ENCODE measurements at places on chromosomes 7 and 10.

GRCh38 chr7:28698840-28699239 lies 259.3 kb downstream of the TRIL start:
- no peak for DNase-seq

- no peak for DNase-seq
Observed at GRCh38 chr10:120607016-120607709, 150.1 kb downstream of the PLPP4 start.

GRCh38 chr7:126948664-126949063 lies 304.1 kb downstream of the GRM8 start:
- no peak for DNase-seq

GRCh38 chr10:52805414-52806285 lies 33.1 kb upstream of the MBL2 start:
- no peak for DNase-seq

DNA sequence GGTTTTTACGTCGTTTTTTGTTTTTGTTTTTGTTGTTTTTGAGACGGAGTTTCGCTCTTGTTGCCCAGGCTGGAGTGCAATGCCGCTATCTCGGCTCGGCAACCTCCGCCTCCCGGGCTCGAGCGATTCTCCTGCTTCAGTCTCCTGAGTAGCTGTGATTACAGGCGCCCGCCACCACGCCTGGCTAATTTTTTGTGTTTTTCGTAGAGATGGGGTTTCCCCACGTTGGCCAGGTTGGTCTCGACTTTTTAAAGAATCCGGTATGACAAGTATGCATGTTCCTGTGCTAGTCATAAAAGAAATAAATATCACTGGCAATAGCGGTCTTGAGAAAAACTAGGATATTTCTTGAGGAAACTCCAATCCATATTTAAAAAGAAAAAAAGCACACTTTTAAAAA lies 2.7 kb upstream of the ARL4A start:
- DNase-seq, result no peak

GRCh38 chr7:18777314-18777713 lies 281.8 kb downstream of the HDAC9 start:
- DNase-seq, result no peak

DNA sequence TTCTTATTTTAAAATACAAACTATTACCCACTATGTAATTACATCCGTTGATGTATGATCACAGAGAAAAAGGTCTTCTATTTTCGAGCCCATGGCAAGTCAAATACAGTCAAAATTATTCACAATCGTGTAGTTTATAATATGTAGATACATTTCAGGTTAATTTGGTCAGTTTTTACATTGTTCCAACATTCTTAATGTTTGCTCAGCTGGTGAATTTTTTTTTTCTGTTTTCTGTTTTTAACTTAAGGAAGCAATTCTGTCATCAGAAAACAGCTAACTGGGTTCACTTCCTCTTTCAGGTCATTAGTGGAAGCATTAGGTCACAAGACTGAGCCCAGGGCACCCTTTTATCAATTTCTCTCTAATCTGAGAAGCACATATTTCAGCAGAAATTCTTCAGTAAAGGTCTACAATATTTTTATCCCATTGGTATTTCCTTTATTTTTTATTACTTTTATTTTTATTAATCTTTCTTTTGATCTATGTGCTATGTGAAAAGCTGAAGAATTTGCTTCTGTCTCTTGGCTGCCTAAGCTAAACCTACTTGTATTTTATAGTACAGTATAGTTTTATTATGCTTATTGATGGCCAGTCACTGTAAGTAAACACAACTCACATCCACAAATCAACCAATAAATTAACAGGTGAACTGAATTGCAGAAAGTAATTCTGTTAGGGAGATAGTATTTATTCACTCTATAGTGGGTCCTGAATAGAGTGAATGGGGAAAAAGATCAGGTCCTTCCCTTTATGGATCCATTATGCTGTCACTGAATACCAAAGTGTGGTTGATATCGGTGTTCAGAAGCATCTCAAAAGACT lies 84.6 kb downstream of the ICA1 start:
- DNase-seq, result no peak

- DNase-seq, result peak; percentile 32
Observed at GRCh38 chr10:60032723-60033122, 126.4 kb upstream of the CCDC6 start.

DNA sequence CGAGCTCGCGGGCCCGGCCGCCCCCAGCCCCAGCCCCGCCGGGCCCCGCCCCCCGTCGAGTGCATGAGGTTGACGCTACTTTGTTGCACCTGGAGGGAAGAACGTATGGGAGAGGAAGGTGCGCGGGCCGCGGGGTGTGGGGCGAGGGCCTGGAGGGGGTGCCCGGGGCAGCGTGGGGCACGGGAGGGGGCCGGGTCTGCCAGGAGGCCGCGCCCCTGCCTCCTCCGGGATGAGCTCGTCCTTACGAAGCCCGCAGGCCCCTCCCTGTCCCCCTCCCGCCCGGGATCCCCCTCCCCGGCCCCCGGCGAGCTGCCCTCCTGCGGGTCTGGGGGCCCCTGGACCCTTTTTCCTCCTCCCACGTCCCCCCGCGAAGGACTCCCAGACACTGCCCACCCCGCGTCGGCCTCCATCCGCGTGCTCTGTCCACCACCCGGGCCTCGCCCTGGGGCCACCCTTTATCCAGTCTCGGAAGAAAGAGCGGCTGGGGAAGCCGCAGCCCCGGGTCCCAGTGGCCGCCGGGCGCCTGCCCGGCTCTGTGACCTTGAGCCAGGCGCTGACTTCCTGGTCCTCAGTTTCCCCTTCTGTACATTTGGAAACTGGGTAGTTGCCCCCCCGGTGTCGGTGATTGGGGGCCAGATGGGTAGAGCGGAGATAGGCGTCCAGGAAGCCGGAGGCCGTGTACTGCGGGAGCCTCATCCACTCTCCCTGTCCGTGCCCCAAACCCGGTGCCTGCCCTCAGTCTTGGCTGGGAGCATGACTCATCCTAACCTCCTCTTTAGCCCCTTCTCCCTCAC lies 521 bp downstream of the LIMK1 start:
- DNase-seq, result peak; percentile 50

GRCh38 chr10:69335063-69335587 lies 56.8 kb downstream of the HK1 start:
- DNase-seq, result no peak

DNA sequence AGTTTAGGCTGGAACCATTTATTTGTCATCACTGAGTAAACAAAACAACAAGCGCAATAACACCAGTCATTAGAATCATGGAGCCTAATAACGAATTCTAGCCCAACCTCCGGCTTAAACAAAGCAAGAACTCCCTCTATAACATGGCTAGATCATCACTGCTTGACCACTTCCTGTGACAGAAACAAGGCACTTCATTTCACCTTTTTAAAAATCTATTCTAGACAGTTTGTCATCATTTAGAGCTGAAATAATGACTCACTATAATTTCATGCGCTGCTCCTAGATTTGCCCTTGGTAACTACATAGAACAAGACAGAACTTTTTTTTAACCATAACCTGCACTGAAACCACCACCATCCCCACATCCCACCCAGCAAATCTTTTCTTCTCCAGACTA lies 81.3 kb downstream of the OSBPL3 start:
- DNase-seq, result no peak

DNA sequence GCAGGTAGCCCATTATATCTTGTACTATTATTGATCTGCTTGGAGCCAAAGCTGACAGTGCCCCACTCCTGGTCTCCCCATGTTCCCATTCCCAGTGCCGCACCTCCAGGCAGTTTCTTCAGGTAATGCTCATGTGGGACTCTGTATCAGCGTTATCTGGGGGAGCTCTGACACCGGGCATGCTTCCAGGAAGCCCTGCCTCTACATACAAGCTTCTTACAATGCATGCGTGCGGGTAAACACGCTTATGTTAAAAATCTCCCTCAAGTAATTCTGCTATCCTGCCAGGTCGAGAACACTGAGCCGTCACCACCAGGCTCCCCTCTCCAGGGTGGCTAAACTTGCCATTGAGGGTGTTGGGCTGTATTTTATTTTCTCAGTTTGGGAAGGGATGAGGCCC lies 61.6 kb upstream of the LBX1 start:
- DNase-seq, result no peak

DNA sequence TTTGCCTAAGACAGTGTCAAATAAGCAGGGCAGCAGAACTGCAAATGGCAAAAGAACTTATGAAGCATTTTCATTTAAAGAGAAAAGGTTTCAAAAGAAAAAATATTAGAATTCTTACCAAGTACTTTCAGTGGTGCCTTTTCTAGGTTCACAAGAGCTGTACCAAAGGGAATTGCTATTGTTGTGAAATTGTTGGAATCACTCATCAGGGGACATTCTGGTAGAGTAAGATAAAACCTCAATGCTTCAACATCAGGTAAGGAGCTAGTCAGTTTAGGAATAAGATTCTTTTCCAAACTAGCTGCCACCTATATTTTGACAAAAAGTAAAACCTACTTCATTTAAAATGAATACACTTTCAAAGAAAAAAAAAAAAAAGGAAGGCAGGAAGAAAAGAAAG lies 85.0 kb downstream of the HERC4 start:
- DNase-seq, result no peak

- DNase-seq, result peak; percentile 88
Observed at GRCh38 chr7:141533149-141533949, 17.9 kb upstream of the AGK start.

DNA sequence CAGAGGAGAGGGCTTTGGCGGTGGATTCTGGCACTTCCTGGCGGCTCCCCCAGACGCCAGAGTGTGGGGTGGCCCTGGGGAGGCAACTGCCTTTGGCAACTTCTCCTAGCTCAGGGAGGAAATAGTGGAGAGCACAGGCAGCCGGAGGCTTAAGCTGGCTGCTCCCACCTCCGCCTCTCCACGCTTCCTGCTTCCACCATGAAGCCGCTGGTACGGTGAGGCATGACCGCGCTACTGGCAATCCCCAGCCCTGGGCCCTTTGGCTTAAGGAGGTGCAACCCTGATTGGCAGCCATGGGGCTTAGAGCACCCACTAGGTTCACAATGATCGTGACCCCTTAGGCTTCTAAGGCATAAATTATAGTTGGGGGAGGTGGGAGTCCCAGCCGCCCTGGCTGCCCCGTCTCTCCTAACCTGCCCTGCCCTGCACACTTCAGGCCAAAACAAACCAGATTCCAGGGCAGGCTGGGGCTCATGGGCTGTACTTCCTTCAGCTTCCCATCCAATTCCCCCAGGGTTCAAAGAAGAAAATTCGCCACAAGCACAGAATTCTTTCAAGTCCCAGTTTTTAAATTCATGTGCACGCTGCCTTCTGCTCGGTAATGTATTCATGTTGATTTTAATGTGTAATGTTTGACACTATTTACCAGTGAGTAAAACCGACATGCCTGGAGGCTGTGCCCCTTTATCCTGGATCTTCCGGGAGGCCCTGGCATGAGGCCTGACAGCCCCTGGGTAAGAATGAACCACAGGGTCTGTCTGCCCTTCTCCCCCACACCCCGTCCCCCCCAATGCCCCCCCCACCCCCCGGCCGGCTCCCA lies 90.7 kb upstream of the LRRC4 start:
- DNase-seq, result no peak

GRCh38 chr7:16815001-16815400 lies 10.2 kb upstream of the AGR2 start:
- DNase-seq, result no peak

- DNase-seq, result no peak
Observed at GRCh38 chr7:19522486-19522885, 186.4 kb downstream of the POLR1F start.

- DNase-seq, result no peak
Observed at GRCh38 chr10:80188713-80189112, 16.6 kb downstream of the ANXA11 start.

DNA sequence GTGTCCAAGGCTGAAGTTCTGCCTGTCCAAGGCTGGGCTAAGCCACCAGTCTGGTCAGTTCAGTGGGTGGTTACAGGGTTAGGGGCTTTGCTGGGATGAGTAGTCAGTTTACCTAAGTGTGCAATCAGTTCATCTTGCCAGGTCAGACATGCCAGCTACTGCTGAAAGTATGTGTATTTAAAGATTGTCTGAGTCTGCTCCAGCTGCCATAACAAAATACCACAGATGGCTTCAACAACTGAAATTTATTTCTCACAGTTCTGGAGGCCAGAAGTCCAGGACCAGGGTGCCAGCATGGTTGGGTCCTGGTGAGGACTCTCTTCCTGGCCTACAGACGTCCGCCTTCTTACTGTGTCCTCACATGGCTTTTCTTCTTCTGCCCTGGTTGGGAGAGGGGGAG lies 52.4 kb upstream of the TNS3 start:
- no peak for DNase-seq

- DNase-seq, result no peak
Observed at GRCh38 chr10:2143213-2143835, 406.0 kb upstream of the ADARB2 start.

GRCh38 chr7:149821191-149822148 lies 16.7 kb upstream of the ZNF862 start:
- DNase-seq, result no peak

GRCh38 chr10:3117486-3117885 lies 50.1 kb downstream of the PFKP start:
- DNase-seq, result no peak

GRCh38 chr7:156155988-156156733 lies 343.9 kb upstream of the SHH start:
- DNase-seq, result peak; percentile 66

DNA sequence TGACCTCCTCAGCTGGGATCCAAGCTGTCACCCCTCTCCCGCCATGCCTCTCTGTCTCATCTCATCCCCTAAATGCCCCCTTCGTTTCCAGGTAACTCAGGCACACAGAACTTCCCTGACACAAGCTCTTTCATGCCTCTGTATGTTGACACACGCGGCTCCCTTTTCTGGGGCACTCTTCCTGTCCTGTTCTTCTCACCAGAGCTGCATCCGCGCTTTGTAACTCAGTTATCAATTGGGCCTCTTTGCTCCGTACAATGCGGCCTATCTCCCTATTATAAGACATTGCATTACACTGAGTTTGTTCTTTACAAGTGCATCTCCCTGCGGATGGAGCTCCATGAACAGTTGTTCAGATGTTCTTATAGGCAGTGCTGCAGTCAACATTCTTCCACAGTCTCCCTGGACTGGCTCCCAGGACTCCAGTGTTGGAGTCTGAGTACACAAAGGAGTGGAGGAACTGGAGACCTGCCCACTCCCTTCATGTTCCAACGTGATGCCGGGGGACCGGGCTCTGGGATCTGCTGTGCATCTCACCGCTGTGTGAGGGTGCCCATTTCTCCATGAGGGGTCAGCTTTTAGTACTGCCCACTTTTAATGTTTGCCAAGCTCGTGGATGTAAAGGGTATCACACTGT lies 56.9 kb upstream of the TNS3 start:
- DNase-seq, result no peak
